Vein endothelial cell (primary cell): ENCODE measurements at places on chromosomes 12 and 14. TPM values are rescaled to one million over a fixed set of nuclear protein-coding genes. Genes with fewer than 3 reads are reported as not detected.

The POTEM gene
- total RNA-seq, result not detected in 2 replicates

The KIF26A gene
- total RNA-seq, result 8.2 and 14.6 TPM in 2 replicates

The TAS2R8 gene
- total RNA-seq, result 0.33 TPM in 1 of 2 replicates, not detected in the other

The ADAMTS20 gene
- total RNA-seq, result not detected in 2 replicates

The GUCY2C gene
- not detected in 2 replicates for total RNA-seq

The OR2AP1 gene
- not detected in 2 replicates for total RNA-seq

The A2M gene
- total RNA-seq, result 24.5 and 37.6 TPM in 2 replicates

The FAM181A gene
- total RNA-seq, result not detected in 2 replicates

The OVCH1 gene
- total RNA-seq, result not detected in 2 replicates

The FGF23 gene
- total RNA-seq, result not detected in 2 replicates

The ITGB7 gene
- under 0.01 TPM in 1 of 2 replicates, not detected in the other for total RNA-seq

The KLHL33 gene
- total RNA-seq, result not detected in 2 replicates

The CAPZA3 gene
- not detected in 2 replicates for total RNA-seq

The TMEM63C gene
- total RNA-seq, result not detected in 2 replicates

The KRT75 gene
- total RNA-seq, result not detected in 2 replicates

The DIO2 gene
- total RNA-seq, result not detected in 2 replicates

The PTCSC3 gene
- not detected in 2 replicates for total RNA-seq

The CCDC91 gene
- total RNA-seq, result 8.8 and 19.1 TPM in 2 replicates

The KRT73 gene
- not detected in 2 replicates for total RNA-seq

The EIF2S3B gene
- 0.96 and 2.6 TPM in 2 replicates for total RNA-seq

The ART4 gene
- total RNA-seq, result 23.8 and 42.1 TPM in 2 replicates

The PLD4 gene
- total RNA-seq, result under 0.01 TPM in 2 replicates

The PIP4P1 gene
- total RNA-seq, result 25.8 and 26.1 TPM in 2 replicates

The FAM222A gene
- 0.65 and 0.86 TPM in 2 replicates for total RNA-seq

The CRIP1 gene
- total RNA-seq, result 1.1 and 2.0 TPM in 2 replicates

The ABCD4 gene
- 44.0 and 49.3 TPM in 2 replicates for total RNA-seq

The DNAI7 gene
- total RNA-seq, result not detected in 2 replicates

The FLRT2 gene
- 254 and 342 TPM in 2 replicates for total RNA-seq

The ACOT6 gene
- total RNA-seq, result 0.29 TPM in 1 of 2 replicates, not detected in the other

The ANKRD13A gene
- total RNA-seq, result 57.2 and 70.9 TPM in 2 replicates

The KLRD1 gene
- total RNA-seq, result under 0.01 TPM in 2 replicates

The LMNTD1 gene
- total RNA-seq, result 0.29 TPM in 1 of 2 replicates, not detected in the other

The GALNT6 gene
- 63.4 and 69.8 TPM in 2 replicates for total RNA-seq

The BBOF1 gene
- total RNA-seq, result 1.6 and 2.6 TPM in 2 replicates

The GLIPR1L1 gene
- not detected in 2 replicates for total RNA-seq

The INHBE gene
- not detected in 2 replicates for total RNA-seq
